ENCODE measurements at places on chromosomes 3 and 15. TPM values are rescaled to one million over a fixed set of nuclear protein-coding genes. Genes with fewer than 3 reads are reported as not detected.

The ZNF445 gene
- total RNA-seq: 25.2 TPM

GRCh38 chr3:10375296-10376053, 54.6 kb upstream of the SEC13 start:
- H3K27ac ChIP-seq: no peak overlapping the region
- no peaks in the 10 kb centered on the region for H3K4me1 ChIP-seq
- no peak for DNase-seq
- no peaks in the 10 kb centered on the region for H3K36me3 ChIP-seq

The MAP2K5 gene
- total RNA-seq: 14.5 TPM

GRCh38 chr15:36612063-36612788, 32.8 kb downstream of the CDIN1 start:
- H3K36me3 ChIP-seq: no peaks in the 10 kb centered on the region
- H3K4me3 ChIP-seq: no peak overlapping the region
- DNase-seq: no peak
- H3K4me1 ChIP-seq: no peaks in the 10 kb centered on the region
- no peak overlapping the region for H3K27ac ChIP-seq

The C3orf49 gene
- not detected for total RNA-seq

All from natural killer cell treated with Interleukin-12 subunit alpha and Interleukin-12 subunit beta and Interleukin-15 and Interleukin-18, amount 100 ng/mL, for 72 hours (primary cell).